ENCODE measurements at places on chromosomes 13 and 19.

GRCh38 chr13:36526897-36527296 lies 94.6 kb downstream of the CCNA1 start:
- DNase-seq = no peak

DNA sequence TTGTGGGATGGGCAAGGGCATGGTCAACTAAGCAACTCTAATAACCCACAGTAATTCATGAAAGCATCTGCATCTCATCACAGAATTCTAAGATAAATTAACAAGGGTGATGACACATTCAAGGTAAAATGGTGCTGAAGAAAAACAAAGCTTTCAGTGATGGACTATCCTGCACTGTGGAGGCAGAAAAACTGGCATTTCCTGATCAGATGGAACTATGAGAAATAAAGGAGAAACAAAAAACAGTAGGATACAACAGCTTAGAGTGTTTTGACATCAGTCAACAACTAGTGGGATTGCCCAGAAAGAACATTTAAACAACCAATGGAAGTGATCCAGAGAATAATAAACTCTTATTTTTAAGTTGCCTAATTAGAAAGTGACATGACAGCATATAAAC lies 327.0 kb downstream of the KLF5 start:
- no peak for DNase-seq

DNA sequence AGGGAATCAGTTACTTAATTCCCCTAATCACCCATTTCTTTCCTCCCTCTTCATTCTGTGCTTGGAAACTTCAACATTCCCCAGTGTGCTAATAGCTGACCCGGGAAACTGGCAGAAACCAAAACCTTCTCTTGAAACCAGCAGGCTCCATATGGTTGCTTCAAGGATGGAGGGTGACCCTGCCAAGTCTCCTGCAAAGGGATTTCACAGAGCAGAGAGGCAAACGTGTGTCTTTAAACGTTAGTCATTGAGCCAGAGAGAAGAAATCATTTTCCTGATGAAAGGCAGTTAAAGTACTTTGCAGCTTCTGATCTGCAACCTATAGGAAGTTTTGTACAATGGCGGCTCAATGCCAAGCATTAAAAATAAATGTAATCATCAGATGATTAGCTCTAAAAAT lies 220.9 kb downstream of the POU4F1 start:
- no peak for DNase-seq

GRCh38 chr13:20610006-20610405 lies 43.0 kb downstream of the IFT88 start:
- no peak for DNase-seq

GRCh38 chr13:78593652-78594455 lies 9.5 kb downstream of the POU4F1 start:
- DNase-seq = no peak

- DNase-seq = no peak
These were observed 126.9 kb downstream of the SIPA1L3 start for GRCh38 chr19:38033658-38034491.

DNA sequence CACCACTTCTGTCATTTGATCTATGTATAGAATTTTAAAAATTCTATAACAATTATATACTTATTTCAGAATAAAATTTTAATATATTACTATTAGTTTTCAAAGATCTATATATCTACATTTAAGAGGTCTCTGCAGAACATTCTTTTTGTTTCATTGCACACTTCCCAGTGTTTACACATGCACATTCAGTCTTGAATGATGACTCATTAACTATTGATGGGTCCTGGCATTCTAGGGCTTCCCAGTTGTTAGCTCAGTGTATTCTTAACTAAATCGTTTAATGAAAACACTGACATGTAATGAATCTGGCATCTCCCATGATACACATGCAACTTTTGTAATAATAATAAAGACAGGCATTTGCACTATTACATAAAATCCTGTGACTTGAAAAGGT lies 324.6 kb downstream of the KLF12 start:
- DNase-seq = peak; percentile 40

DNA sequence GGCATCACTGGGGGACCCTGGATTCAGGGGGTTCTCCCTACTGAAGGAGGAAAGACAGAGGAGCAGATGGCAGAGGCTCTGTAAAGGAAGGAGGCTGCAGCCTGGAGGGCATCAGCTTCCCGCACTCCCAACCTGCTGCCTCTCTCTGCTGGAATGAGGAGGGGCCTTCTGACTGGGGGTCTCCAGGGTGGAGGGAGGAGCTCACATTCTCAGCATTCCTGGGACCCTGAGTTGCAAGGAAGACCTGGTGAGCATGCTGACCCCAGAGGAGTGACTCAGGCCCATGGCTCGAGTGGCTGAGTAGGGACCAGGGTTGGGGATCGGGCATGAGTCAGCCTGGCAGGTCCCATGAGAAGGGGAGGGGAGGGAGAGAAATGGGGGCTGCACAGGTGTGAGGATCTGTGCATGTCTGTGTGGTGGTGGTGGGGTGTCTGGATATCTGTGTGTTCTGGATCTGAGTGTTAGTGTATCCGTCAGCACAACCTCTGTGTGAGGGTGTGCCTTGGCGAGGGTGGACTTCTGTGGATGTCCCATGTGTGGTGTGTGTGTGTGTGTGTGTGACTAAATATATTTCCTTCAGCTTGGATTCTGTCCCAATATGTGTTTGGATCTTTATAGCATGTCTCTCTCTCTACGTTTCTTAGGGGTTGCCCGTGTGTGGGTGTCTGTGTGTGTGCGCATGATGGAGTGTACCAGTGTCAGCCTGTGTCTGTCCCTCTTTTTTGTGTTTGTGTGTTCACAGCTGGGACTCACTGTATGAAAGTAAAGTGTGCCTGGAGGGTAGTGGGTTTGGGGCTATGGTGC lies 4.6 kb downstream of the AXL start:
- DNase-seq = peak; percentile 86

- DNase-seq = no peak
These were observed 119.6 kb downstream of the RFC3 start for GRCh38 chr13:33937373-33938098.

DNA sequence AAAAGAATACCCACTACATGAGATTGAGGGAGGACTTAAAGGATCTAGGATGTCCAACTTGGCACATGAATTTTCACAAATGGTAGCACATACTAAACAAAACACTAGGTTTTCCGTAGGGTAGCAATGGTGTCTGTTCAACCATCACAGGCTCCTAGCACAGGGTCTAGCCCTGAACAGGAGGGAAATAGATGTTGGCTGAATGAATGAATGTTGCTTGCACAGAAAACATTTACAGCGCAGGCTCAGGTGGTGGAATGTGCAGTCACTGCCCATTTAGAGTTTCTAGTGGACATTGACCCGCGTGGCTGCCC lies 1.9 kb upstream of the MYCBP2 start:
- no peak for DNase-seq

GRCh38 chr19:3980353-3981251 lies 4.7 kb downstream of the EEF2 start:
- no peak for DNase-seq

GRCh38 chr13:107838588-107839161 lies 376.7 kb downstream of the LIG4 start:
- no peak for DNase-seq

GRCh38 chr13:48096670-48097069 lies 1.8 kb upstream of the MED4 start:
- DNase-seq = no peak

DNA sequence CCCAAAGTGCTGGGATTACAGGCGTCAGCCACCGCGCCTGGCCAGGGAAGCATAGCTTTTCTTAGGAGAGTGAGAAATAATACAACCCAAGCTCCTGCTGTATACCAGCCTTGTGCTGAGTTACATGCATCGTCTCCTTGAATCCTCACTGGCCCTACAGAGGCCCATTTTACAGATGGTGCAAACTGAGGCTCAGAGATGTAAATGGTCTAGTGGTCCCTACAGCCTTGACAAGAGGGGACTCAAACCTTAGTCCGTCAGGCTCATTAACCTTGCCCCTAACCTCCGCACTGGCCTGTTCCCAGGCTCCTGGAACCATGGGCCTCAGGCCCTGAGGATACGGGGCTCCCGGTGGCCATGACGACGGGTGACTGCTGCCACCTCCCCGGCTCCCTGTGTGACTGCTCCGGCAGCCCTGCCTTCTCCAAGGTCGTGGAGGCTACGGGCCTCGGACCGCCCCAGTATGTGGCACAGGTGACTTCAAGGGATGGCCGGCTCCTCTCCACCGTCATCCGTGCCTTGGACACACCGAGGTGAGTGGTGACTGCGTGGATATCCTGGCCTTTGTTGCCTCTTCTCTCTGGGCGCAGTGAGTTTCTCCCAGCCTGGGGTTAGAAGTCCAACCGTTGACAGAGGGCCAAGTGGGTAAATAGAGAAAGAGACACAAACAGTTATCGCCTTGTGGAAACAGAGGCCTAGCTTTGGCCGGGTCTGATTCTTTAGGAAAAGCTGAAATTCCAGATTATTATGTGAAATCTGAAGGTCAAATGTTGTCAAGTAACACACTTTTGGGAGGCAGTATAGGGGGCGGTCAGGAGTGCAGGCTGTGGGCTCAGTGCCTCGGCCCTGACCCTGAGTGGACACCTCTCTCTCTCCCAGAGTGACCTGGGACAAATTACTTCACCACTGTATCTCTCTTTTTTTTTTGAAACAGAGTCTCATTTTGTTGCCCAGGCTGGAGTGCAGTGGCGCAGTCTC lies 8.7 kb downstream of the MARCHF2 start:
- DNase-seq = no peak

DNA sequence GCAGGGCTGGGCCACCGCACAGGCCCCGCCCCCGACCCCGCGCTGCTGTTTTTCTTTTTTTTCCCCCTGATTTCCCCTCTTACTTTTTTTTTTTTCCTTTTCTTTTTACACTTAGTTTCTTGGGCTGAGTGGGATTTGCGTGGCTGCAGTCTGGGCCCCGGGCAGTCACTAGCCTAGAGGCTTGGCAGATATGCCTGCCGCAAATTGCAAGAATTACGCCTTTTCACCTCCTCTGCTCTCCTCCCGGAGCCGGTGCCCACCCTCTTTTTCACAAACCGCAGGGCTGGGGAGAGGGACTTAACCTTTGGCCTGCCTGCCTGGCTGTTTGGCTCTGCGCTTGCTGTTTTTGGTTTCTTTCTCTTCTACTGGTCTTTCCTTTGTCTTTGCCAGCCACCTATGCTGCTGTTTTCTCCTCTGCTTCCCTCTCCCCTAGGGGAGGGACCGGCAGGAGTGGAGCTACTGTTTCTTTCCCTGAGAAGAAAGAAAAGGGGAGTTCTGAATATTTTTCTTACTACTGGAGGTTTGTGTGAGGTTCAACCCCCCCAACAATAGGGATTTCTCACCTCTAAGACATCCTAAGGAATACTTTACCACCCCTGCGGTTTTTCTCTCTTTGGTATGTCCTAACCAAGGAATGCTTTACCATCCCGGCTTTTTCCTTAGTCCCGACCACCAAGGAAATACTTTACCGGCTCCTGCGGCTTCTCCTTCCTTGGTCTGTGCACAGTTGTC lies 11.0 kb downstream of the ZNF552 start:
- peak; percentile 54 for DNase-seq

- DNase-seq = no peak
These were observed 5.5 kb downstream of the ISYNA1 start for GRCh38 chr19:18432275-18433014.

DNA sequence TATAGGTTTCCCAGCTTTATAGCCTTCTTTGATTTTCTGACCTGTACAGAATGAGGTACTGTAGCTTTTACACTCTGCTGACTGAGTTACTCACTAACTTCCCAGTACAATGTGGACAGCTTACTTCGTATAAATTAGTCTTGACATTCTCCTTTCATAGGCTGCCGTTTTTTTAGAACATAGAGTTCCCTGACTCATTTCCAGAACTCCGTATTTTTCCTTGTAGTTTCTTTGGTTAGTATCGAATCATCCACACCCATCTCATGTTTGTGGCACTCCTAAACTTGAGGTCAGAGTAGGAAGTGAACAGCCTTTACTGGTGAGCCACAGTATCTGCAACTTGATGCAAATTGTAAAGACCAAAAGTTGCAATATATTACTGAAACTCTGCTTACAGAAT lies 303.9 kb downstream of the SLITRK5 start:
- DNase-seq = no peak

DNA sequence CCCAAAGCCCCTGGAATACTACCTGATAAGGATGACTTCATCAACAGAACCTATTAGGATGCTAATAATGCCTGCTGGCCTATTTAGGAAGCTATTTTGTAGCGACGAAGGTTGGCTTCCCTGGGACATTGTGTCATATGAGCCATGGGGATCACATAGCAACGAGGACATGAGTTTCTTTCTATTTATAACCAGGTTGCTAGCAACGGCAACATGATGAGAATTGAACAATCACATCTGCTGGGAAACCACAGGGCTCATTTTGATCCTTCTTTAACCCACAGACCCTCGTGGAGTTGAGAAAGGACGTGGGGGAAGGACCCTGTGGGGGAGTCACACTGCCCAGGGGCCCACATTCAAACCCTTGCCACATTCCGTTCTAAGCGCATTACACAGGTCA lies 172.2 kb downstream of the COL4A1 start:
- DNase-seq = no peak

DNA sequence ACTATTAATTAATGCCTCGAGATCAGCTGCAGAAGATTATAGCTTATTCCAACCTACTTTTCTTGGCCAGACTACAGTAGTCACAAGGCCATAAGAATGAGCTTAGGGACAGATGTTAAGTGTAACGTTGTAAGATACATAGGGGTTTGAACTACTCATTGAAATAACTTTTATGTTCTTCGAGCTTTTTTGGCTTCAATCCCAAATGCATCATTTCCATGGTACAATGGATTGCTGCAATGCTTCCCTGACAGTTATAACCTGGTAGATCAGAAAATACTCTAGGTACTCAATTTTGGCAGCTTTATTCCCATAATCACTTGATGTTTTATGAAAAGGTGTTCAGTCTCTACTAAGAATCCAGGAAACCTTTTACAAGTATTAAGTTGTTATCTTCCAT lies 2216.7 kb upstream of the PCDH20 start:
- no peak for DNase-seq

DNA sequence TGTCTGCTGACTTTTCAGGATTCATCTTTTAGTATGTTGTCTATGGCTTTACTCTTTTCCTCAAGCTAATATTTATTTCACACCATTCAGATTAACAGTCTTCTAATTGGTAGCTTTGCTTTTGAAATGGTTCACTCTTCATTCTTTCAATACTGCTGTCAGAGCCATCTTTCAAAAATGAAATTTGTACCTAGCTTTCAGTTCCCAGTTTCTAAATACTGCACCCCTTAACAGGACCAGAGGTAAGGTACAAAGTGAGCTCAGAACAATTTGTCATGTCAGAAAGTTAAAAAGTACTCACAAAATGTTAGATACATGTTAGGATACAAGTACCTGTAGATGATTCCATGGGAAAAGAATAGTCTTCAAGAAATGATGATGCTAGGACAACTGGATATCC lies 83.0 kb downstream of the FNDC3A start:
- DNase-seq = no peak

- DNase-seq = no peak
These were observed 58.3 kb downstream of the MBNL2 start for GRCh38 chr13:97280478-97280877.

GRCh38 chr13:94143624-94144350 lies 335.7 kb downstream of the DCT start:
- DNase-seq = no peak

- DNase-seq = no peak
These were observed 50.2 kb downstream of the RFX2 start for GRCh38 chr19:6059988-6060599.

GRCh38 chr13:75160984-75161383 lies 321.0 kb downstream of the TBC1D4 start:
- DNase-seq = no peak

- no peak for DNase-seq
These were observed 3.4 kb downstream of the IGFLR1 start for GRCh38 chr19:35738887-35739229.

GRCh38 chr13:52845334-52845761 lies 3.1 kb downstream of the PCDH8 start:
- no peak for DNase-seq
